ENCODE measurements at places on chromosomes 6 and 20.

DNA sequence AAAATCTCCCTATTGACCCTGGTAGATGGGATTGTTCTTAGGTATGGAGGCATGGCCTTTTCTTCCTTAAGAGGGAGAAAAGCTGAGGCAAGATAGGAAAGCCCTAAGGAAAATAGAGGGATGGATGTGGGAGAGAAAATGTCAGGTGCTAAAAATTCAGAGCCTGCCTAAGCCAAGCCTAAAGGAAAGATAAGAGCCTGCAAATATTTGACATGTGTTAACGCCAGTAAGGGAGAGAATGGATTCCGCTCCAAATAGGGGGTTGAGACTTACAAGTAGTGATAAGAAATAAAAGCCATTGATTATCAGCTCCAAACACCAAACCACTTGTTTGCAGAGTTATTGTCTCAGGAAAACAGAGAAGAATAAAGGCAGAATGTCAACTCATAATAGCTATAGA is 533.6 kb downstream of the PTPRT start:
- H3K36me3 ChIP-seq: no peaks in the 10 kb centered on the region
- H3K4me1 ChIP-seq: no peaks in the 10 kb centered on the region
- H3K27me3 ChIP-seq: no peaks in the 10 kb centered on the region
- no peak for DNase-seq
- H3K4me3 ChIP-seq: no peak overlapping the region
- H3K27ac ChIP-seq: no peak overlapping the region

DNA sequence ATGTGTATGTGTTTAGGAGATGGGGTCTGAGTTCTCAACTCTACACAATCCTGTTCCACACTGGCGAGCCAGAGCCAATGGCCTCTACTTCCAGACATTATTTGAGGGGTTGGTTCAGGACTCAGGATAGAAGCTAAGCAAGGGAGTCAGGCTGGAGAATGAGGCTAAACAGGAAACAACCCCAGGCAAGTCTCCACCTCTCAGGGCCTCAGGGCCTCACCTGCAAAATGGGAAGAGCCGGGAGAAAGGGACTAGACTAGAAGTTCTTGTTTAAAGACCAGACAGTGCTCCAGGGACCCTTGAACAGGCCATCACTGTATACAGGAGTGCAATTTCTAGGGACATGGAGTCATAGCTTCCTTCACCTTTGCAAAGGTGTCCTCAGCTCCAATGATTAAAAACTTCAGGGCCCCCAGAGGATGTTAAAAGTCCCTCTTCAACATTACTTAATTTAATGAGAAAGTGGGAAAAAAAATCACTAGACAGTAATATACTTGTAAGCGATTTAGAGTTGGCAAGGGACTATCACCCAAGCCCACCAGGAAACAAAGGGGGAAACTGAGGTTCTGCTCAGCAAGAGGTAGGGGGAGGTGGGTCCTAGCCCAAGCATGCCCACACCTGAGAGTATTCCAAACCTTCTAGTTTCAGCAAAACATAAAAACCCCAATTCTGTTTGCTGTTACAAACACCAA is 41.7 kb downstream of the ZMYND8 start:
- H3K27ac ChIP-seq: no peak overlapping the region
- no peak overlapping the region for H3K4me3 ChIP-seq
- peaks cover 28% of the 10 kb centered on the region for H3K4me1 ChIP-seq
- DNase-seq: no peak
- H3K36me3 ChIP-seq: peaks cover 30% of the 10 kb centered on the region
- H3K27me3 ChIP-seq: no peaks in the 10 kb centered on the region

DNA sequence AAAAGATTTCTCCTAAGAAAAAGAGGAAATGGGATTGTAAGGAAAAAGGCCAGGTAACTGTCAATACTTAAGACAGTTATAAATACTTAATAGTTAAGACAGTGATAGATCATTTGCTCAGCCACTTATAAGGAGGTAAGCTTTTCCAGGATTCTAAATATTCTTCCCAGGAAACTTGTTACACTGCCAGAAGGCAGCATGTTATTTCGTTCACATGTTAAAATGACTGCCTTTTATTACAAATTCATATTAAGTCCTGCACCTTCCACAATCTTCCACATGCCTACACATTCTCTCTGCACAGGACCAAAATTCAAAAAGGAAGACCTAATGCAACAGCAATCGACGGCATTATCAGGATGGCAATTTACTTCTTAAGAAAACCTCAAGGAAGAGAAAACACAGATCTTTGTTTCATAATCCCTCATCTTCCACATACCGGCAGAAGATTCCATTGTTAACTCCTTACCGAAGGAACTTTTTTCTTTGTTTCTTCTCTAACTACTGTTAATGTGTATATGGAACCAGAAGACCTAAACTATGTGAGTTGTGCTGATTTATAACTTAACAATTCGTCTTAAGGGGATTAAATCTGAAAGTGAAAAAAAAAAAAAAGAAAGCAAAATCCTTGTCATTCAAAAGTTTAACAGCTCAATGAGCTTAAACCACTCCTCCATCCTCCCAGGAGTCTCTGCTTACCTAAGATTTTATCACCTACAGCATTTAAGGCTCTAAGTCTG is 799 bp downstream of the TAAR2 start:
- H3K4me3 ChIP-seq: no peak overlapping the region
- H3K36me3 ChIP-seq: no peaks in the 10 kb centered on the region
- H3K27ac ChIP-seq: no peak overlapping the region
- no peaks in the 10 kb centered on the region for H3K4me1 ChIP-seq
- no peaks in the 10 kb centered on the region for H3K27me3 ChIP-seq

DNA sequence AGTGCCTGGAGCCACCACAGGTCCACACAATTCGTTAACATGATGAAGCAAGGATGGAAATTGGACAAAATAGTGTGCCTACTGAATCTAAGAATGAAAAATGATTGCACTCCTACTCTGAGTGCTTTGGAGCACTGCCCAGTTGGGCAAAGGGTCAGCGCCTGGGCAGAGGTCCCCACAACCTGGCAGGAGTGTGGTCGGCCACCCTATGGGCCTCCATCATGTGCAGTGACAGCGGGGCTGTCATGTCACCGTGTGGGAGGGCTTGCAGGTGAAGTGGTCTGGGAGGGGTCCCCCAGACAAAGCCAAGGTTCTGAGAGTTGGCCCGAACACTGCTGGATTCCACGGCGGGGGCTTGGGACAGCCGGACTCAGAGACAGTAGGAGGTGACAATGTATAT is 36.2 kb upstream of the CD93 start:
- no peaks in the 10 kb centered on the region for H3K36me3 ChIP-seq
- DNase-seq: no peak
- H3K27me3 ChIP-seq: no peaks in the 10 kb centered on the region
- no peak overlapping the region for H3K4me3 ChIP-seq
- no peak overlapping the region for H3K27ac ChIP-seq

DNA sequence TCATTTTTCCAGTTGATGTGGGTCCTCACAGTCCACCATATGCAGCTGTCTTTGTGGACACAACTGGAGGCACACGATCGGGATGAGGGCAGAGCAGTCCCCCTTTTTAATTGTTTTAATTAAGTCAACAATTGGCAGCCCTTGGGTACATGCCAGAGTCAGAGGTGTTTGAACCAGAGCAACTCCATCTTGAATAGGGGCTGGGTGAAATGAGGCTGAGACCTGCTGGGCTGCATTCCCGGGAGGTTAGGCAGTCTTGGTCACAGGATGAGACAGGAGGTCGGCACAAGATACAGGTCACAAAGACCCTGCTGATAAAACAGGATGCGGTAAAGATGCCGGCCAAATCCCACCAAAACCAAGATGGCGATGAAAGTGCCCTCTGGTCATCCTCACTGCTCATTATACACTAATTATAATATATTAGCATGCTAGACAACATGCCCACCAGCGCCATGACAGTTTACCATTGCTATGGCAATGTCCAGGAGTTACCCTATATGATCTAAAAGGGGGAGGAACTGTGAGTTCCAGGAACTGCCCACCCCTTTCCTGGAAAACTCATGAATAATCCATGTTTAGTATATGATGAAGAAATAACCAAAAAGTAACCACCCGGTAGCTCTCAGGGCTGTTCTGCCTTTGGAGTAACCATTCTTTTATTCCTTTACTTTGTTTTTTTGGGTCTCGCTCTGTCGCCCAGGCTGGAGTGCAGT is 31.8 kb upstream of the BLCAP start:
- H3K27me3 ChIP-seq: no peaks in the 10 kb centered on the region
- H3K36me3 ChIP-seq: no peaks in the 10 kb centered on the region
- H3K4me3 ChIP-seq: no peak overlapping the region
- H3K27ac ChIP-seq: no peak overlapping the region
- no peak for DNase-seq

- no peaks in the 10 kb centered on the region for H3K27me3 ChIP-seq
- no peaks in the 10 kb centered on the region for H3K36me3 ChIP-seq
- H3K4me1 ChIP-seq: no peaks in the 10 kb centered on the region
Observed at GRCh38 chr6:167736486-167737204, 90.1 kb upstream of the AFDN start.

DNA sequence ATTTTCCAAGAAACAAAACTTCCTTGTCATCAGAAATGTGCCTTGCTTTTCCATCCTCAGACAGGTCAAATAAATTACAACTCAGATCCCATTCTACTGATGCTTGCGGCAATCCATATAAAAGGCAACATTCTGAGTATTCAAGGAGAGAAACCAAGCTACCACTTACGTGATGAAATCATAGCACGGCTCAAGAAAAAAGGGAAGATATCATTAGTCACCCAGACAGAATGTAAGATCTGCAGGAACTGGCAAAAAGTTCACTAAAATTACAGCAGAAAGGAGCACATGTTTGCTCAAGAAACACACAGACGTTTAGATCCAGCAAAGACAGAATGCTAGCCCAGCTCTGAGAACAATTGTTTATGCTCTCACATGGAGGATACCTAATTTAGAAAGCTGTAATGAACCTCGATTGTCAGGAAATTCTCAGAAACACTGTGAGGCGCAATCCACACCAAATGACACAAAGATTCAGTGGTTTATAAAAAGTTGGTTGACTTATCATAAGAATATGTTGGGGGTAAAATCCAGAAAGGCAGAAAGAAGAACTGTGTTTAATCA is 304.2 kb downstream of the ADGRG6 start:
- no peaks in the 10 kb centered on the region for H3K4me1 ChIP-seq
- no peak overlapping the region for H3K4me3 ChIP-seq
- DNase-seq: no peak
- H3K27ac ChIP-seq: no peak overlapping the region

DNA sequence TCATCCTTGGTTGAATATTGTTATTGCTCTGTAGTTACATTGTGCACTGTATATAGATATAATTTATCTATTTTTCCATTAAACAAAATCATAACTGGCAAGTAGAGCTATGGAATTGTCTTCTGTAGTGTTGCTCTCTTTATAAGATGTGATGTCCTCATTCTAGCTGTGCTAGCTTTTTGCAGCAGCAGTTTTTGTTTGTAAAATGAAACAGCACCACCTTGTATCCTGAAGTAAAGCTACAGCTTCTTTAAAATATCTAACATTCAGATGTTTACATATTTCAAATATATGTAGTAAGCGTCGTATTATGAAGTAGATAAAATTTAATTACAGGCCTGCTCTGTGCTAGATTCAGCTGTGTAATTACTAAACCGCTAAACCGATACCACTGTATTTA is 328.8 kb upstream of the MANEA start:
- H3K27me3 ChIP-seq: no peaks in the 10 kb centered on the region
- H3K4me3 ChIP-seq: no peak overlapping the region
- no peak for DNase-seq
